Calu3 (cell line): ENCODE measurements at places on chromosomes 5 and 9.
A peak's percentile ranks its signal among the peaks of the same experiment; 100 is the strongest.

DNA sequence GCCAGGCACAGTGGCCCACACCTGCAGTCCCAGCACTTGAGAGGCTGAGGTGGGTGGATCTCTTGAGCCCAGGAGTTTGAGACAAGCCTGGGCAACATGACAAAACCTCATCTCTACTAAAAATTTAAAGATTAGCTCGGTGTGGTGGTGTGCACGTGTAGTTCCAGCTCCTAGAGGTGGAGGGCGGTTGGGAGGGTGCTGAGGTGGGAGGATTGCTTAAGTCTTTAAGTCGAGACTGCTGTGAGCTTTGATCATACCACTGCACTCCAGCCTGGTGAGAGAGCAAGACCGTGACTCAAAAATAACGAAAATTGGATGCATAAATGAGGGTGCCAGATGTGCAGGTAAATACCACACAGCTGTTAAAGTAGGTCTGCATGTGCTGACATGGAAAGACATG, 39.3 kb upstream of the TDRD7 start:
- H3K27me3 ChIP-seq, result no peaks in the 10 kb centered on the region
- H3K36me3 ChIP-seq, result no peaks in the 10 kb centered on the region
- DNase-seq, result no peak

DNA sequence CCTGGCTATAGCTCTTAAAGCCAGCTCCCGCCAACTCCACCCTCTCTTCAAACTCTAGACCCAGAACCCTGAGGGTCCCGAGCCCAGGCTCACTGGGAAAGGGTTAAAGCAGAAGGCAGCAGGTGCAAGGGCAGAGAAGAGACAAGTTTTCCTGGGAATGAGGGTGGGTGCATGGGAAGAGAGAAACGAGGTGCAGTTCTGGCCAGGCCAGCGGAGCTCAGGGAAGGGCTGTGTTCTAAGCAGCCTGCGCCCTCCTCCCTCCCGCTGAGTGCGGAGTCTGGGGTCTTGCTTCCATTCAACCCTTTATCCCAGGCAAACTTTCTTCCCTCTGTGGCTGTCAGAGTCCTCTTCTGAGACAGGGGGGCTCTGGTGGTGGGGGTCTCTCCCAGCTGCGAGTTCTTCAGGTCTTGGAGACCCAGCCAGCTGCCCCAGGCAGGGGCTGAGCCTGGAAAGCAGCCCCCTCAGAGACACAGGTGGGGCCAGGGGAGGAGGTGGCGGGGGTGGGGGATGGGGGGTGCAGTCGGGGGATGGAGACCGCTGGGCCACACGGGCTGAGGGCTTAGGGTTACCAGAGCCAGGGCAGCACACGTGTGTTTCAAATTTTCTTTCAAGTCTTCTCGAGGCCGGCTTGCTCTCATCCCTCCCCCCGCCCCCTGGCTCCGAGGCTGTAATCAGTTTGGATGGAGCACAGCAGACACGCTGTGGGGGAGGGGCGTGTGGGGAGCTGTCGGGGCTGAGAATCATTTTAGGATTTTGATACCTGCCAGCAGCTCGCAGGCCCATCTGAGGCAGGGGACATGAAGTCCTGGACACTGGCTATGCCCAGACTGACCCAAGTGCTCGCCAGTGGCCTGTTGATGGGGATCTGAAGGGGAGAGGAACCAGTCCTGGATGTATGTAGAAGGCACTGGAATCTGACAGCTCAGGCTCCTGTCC, 169.6 kb upstream of the SMIM23 start:
- H3K27me3 ChIP-seq, result peaks cover 64% of the 10 kb centered on the region
- H3K4me1 ChIP-seq, result peaks cover 7% of the 10 kb centered on the region
- no peaks in the 10 kb centered on the region for H3K36me3 ChIP-seq

DNA sequence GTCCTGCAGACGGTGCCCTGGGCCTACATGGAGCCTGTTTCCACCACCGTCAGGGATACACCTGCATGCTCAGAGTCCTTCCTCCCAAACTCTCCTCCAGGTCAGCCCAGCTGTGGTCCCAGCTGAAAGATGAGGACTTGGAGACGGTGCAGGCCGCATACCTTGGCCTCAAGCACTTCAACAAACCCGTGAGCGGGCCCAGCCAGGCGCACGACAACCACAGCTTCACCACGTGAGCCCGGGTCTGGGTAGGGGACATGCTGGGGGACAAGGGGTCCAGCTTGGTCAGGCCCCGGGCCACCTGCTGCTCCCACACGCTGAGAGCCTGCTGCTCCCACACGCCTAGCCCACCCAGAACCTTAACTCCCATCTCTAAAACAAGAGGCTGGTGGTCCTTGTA, 16.6 kb upstream of the CARD19 start:
- no peak overlapping the region for H3K4me3 ChIP-seq
- no peak overlapping the region for H3K27ac ChIP-seq
- no peak for DNase-seq
- H3K4me1 ChIP-seq, result no peaks in the 10 kb centered on the region
- H3K36me3 ChIP-seq, result no peaks in the 10 kb centered on the region
- no peaks in the 10 kb centered on the region for H3K27me3 ChIP-seq

DNA sequence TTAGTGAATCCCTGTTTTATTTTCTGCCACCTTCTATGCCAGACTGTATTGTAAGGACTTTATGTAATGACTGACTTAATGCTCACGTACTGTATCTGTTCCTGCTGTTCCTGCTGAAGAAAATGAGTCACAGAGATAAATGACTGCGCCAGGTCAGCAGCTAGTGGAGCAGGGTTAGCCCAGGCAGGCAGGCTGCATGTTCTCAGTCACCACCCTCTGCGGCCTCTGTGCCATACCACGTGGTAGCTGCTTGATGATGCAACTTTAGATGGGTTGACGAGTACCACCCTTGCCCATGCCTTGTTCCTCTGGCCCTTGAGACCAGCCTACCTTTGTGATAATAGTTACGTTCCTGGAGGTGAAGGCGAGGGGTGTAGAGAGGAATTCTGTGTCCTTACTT, 161.9 kb downstream of the TRIO start:
- peaks cover 26% of the 10 kb centered on the region for H3K36me3 ChIP-seq
- H3K4me3 ChIP-seq, result no peak overlapping the region
- DNase-seq, result peak; percentile 44
- no peak overlapping the region for H3K27ac ChIP-seq
- peaks cover 24% of the 10 kb centered on the region for H3K4me1 ChIP-seq
